ENCODE measurements at places on chromosomes 7 and 10.
A peak's percentile ranks its signal among the peaks of the same experiment; 100 is the strongest.

DNA sequence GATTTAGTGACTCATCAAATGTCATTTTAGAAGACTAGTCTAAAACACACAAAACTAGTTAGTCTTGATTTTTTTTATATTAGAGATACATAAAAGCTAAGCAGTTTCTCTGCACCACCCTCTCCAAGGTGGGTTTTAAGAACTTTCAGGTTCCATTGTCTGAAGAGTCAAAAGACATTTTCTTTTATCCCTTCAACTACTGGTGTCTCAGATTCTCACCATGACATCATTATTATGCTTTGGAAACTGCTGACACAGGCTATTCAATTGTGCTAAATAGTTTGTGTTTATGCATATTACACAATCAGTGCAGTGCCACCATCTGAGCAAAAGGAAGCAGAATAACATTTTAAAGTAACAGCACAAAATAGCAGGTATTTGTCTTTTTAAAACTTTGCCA lies 52.2 kb downstream of the IGF2BP3 start:
- no peak for DNase-seq

DNA sequence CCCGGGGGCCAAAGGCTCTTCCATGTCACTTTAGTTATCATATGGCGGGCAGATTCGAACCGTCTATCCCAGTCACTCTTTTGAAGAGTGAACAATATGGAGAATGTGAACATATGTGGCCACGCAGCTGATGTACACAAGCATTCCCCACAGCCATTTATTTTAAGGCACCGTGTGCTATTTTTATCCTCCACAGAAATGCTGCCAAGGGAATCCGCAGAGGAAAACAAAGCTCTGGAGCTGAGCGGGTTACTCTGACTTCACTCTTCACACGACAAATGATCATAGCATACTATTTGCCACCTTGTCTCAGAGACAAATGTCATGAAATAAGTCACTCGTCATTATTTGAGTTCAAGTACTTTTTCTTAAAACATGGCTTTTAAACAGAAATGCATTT lies 100.3 kb downstream of the CTBP2 start:
- DNase-seq, result no peak

- no peak for DNase-seq
Measured at GRCh38 chr7:136528329-136528728, 340.1 kb upstream of the CHRM2 start.

DNA sequence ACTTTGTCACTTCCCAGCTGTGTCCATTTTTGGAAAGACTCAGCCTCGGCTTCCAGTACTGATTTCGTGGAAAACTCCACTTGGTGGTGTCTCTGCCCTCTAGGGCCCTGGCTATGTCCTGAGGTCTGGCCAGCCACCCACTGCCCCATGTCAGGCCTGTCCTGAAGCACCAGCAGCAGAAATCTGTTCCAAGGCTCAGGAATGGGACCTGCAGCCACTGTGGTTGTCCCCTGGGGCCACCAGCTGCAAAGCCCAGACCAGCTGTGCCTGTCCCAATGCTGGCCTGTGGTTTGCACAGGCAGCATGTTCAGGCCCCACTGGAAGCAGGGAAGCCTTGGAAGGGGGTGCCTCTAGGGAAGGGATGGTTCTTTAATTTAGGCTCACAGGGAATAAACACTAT lies 21.2 kb downstream of the CXCL12 start:
- DNase-seq, result no peak

DNA sequence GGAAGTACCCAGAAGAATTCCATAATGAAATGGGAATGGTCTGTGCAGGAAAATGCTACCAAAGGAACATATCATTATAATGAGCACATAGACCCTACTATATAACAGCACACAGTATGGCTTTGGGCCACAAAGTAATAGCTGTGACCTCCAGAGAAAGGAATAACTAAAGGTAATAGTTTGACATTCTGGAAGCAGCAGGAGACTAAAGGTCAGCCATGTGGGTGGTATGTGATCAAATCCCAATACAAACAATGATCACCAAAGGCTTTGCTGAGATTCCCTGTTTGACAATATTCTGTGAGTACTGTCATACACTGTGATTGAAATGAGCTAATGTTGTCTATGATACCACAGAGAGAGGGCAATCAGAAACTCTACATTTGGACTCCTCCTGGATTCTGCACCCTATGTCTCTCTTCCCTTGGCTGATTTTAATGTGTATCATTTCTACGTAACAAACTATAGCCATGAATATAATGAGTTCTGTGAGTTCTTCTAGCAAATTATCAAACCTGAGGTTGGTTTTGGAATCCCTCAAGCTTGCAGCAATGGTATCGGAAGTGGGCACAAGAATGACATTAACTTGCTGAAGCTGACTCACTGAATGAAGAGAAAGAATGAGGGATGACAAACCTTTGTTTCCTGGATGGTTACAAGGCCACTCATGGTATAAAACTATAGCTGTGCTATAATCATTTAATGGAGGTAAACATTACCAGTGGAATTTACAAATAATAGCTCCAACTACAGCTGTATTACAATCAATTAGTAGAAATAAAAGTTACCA lies 99.6 kb downstream of the JMJD1C start:
- DNase-seq, result no peak

- no peak for DNase-seq
Measured at GRCh38 chr10:4195213-4195612, 410.2 kb upstream of the KLF6 start.

- DNase-seq, result peak; percentile 18
Measured at GRCh38 chr7:33040803-33041516, 21.6 kb downstream of the NT5C3A start.

- DNase-seq, result no peak
Measured at GRCh38 chr10:36038316-36038955, 396.3 kb upstream of the FZD8 start.

GRCh38 chr7:94873239-94873638 lies 34.2 kb upstream of the PPP1R9A start:
- DNase-seq, result no peak

DNA sequence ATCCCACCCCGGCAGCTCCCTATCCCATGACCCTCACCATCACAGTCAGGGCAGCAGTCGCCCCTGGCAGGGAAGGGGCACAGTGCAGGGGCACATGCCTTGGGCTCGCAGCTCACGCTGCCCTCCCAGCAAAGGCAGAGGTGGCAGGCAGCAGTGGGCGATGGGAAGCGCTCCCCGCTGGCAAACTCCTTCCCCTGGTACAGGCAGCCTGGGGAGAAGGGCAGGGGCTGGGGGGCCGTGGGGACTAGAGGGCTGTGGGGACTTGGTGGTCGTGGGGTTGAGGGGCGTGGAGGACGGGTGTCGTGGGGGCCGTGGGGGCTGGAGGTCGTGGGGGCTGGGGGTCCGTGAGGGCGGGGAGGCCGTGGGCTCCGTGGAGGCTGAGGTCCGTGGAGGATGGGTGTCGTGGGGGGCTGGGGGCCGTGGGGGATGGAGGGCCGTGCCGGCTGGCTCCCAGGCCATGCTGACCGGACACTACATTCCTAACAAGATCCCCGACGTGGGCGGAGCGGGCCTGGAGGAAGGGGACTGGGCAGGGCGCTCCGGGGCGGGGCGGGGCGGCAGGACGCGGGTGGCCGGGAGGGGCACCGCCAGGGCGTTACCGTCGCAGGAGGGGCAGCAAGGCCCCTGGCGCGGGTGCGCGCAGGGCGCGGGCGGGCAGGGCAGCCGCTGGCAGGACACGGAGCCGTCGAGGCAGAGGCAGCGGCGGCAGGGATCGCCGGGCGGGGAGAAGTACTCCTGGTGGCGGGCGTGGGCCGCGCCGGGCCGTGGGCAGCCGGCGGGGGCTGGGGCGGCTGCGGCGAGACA lies 20.0 kb downstream of the KCP start:
- no peak for DNase-seq

DNA sequence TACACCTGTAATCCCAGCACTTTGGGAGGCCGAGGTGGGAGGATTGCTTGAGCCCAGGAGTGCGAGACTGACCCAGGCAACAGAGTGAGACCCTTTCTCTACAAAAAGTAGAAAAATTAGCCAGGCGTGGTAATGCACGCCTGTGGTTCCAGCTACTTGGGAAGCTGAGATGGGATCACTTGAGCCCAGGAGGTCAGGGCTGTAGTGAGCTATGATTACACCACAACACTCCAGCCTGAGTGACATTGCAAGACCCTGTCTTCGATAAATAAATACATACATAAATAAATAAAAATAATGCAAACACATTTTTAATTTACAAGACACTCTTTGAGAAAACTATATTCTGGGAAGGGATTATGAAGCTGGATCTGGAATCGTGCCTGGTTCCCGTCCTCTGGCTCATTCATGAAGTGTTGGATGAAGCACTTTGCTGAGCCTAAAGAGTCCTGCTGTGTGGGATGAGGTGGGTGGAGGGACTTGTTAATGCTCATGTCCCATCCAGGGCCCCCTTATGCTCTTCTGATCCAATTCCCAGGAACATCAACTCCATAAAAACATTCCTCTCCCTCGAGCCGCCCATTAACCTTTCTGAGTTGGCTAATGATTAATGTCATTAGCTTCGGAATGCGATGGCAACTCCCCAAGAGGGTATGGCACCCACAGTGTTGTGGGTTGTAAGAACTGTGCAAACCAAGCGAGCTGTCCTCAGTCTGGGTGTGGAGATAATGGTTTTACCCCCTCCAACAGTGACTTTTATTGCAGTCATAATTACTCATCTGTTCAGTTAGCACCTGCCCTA lies 236.3 kb downstream of the BAMBI start:
- DNase-seq, result no peak

GRCh38 chr7:27936047-27936767 lies 196.2 kb downstream of the TAX1BP1 start:
- no peak for DNase-seq

- DNase-seq, result no peak
Measured at GRCh38 chr7:27156916-27157701, 634 bp upstream of the HOXA7 start.

- DNase-seq, result no peak
Measured at GRCh38 chr7:44557485-44557884, 16.2 kb downstream of the DDX56 start.

DNA sequence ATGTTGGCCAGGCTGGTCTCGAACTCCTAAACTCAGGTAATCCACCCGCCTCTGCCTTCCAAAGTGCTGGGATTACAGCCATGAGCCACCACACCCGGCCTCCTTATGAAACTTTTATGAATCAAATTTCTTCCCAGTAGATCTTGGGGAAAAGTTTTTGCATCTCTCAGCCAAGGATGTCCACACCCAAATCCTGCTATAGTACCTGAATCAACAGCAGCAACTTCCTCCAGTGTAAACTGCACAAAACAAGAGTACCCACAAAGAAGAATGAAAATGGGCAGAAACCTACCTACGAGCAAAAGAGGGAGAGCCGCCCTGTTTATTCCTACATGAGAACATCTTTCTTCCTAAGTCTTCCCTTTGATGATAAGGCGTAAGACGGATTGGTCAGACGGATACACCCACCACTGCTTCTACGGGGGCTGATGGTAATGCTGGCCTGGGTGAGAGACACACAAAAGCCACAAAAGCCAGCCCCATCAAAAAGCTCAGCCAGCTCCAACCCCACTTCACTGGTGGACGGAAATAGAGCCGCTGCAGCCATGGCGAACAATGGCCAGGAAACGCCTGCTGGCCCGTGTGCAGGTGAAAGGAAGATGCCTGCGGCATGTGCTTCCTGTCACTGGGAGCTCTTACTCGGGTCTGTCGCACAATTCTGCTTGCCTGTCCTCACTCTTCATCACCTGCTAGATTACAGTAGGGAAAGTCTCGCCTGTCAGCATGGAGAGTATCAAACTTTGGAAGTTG lies 10.4 kb downstream of the JCAD start:
- no peak for DNase-seq

DNA sequence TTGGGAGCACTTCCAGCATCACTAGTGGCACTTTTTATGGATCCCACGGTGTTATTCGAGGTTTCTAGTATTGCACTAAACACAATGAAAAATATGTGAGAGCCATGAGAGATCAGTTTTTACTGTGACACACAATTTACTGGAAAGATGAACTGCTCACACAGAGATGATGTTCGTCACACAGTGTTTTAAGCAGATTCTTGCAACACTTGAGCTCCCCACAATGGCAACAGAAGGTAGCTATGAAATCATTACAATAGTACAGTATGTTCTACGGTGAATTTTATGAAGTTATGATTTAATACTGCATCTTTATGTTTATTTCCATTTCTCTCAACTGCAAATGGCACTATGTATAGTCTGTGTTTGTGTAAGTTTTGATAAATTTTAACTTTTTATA lies 27.4 kb upstream of the ENTPD1 start:
- no peak for DNase-seq

DNA sequence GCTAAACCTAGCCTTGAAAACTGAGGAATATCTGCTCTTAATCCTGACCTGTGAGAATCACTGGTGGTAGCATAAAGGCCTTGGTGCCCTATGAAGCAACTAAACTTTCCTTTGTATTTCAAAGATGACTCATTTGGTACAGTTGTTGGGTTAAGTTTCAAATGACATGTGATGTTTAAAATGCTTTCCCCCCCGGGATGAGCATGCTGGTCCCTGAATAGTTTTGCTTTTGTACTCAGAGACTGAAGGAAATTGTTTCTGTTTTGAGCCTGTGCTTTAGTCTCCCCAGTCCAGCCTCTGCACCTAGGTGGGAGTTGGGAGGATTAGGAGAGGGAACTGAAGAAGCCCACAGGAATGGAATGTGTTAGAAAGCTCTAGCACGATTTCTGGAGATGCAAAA lies 258.9 kb upstream of the NPY start:
- DNase-seq, result no peak

GRCh38 chr10:47114680-47115186 lies 185.3 kb upstream of the GDF10 start:
- no peak for DNase-seq

- DNase-seq, result no peak
Measured at GRCh38 chr10:102233997-102234396, 7.3 kb downstream of the PITX3 start.

GRCh38 chr7:151702961-151703360 lies 174.0 kb downstream of the PRKAG2 start:
- no peak for DNase-seq

DNA sequence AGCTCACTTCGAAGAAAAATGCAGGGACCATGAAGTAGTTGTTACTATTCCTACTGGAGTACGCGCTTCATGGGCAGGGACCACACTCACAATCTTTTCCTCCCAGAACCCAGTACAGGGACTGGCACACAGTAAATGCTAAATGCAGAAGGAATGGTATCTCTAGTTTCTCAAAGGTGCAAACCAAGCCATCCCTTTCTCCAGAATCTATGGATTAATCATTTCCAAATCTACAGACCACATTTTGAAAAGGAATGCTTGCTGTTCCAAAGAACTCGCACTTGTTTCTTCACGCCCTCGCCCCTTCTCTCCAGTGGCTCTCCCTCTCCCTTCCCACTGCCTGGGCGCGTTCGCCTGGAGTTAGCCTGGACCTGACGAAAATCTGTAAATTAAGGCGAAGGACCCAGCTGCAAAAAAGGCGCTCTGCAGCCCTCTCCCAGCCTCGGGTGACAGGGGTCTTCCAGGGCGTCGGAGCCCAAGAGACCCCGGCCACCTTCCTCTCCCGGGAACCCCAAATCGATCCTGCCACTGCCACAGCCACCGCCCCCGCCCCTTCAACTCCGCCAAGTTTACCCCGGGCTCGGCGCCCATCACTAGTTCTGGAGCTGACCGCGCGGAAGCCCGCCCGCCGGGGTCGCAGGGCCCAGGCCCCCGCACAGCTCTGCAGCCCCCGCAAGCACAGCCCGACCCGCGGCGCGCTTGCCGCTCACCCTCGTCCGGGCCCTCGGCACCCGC lies 527 bp downstream of the PDIA4 start:
- DNase-seq, result no peak

GRCh38 chr7:95318501-95319100 lies 5.7 kb downstream of the PON1 start:
- DNase-seq, result no peak

- no peak for DNase-seq
Measured at GRCh38 chr7:42770114-42770513, 141.8 kb downstream of the C7orf25 start.

Data from activated CD4-positive, alpha-beta T cell treated with anti-CD3 and anti-CD28 coated beads for 24 hours (primary cell).